ENCODE measurements at places on chromosomes 2 and 18.
A peak's percentile ranks its signal among the peaks of the same experiment; 100 is the strongest.

- no peak for DNase-seq
Measured at GRCh38 chr2:202718614-202719013, 83.8 kb downstream of the FAM117B start.

- no peak for DNase-seq
Measured at GRCh38 chr2:60818272-60818671, 62.2 kb downstream of the PAPOLG start.

- DNase-seq = peak; percentile 38
Measured at GRCh38 chr18:63444580-63444979, 22.3 kb upstream of the VPS4B start.

DNA sequence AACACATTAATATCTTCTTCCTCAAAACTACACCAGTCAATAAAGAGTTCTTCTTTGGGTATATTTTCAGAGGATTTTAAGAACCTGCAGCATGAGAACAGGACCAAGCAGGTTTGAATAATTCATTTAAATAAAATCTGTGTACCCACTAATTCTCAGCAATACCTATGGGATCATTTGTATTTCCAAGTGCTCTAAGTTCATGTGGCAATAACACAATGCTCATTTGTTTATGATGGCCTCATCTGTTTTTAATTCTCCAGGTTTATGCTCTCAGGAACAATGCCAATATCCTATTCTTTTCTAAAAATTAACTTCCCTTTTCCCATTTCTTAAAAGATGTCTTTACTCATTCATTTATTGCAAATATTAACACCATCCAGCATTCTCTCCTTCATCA, 264.7 kb downstream of the METTL4 start:
- DNase-seq = no peak

DNA sequence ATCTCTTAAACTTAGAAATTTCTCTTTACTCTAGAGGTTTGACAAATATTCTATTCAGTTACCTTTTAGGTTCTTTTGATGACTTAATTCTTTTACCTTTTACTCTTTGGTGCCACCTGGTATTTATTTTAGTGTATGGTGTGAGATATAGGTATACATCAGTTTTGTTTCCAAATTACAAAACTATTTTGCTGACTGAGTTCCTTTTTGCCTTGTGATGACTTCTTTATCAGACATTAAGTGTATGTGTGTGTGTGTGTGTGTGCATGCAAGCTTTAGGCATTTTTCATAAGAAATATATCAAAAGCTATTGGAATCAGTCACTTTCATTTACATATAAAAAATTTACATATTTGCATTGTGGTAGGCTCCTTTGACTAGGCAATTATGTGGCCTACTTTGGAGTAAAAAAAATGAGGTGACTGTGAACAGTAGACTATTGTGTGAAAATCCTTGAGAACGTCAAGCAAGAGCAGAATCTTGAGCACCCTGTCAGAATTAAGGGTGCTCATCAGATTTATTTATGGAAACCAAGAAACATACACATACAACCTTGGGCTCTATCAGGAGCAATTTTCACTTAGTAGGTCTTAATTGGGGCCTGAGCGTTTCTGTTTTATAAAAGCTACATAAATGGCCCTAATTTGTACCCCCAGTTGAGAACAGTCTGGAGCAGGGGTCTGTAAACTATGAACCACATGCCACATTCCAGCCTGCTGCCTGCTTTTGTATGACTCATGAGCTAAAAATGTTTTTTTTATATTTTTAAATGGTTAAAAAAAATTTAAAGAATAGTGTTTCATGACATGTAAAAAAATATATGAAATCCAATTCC, 415.9 kb downstream of the SLC4A3 start:
- DNase-seq = no peak

GRCh38 chr2:201452058-201452921, 750 bp downstream of the STRADB start:
- no peak for DNase-seq

GRCh38 chr2:80815259-80815658, 510.7 kb upstream of the LRRTM1 start:
- no peak for DNase-seq

DNA sequence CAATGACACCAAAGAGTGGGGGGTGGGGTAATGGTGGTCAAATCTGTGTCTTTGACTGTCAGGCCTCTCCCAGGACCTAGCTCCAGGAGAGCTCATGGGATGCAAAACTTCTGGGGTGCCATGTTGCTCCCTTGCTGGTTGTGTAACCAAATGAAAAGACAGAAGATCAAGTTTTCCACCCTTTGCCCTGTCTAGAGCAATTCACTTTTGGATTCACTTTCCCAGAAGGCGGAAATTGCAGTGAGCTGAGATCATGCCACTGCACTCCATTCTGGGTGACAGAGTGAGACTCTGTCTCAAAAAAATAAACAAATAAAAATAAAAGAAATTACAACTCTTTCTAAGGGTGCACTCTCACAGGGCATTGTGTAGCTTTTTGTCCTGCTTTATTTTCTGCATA, 34.9 kb upstream of the PLA2R1 start:
- no peak for DNase-seq

- no peak for DNase-seq
Measured at GRCh38 chr18:52242711-52243110, 97.3 kb upstream of the DCC start.

- no peak for DNase-seq
Measured at GRCh38 chr2:219523031-219523671, 8.9 kb downstream of the ASIC4 start.

DNA sequence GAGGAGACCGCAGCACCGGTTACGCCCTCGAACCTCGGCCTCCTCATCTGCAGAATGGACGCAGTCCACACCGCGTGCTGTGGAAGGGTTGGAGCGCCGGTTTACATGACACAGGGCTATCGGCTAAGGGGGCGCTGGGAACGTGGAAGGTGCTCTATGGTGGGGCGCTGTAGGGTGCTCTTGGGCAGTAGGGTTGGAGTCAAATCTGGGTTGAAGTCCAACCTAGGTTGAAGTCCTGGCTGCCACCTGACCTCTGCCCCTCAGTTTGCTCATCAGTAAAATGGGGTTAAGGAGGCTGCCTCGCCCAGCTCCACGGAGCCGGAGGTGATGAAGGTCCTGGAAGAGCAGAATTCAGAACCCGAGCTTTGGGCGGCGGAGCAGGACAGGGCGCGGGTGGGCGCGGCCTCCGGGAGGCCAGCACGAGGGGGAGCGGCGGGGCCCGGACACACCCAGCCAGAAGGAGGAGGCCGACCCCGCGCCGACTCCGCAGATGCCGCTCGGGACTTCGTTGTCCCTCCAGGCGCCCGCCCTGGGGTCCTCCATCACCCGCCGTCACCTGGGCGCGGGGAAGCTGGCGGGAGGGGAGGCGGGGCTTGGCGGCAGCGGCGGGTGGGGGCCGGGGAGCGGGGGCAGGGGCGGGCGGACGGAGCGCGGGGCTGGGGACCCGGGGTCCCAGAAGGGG, 558 bp upstream of the GAREM2 start:
- DNase-seq = no peak

- DNase-seq = no peak
Measured at GRCh38 chr2:144201126-144201525, 318.8 kb downstream of the ZEB2 start.

GRCh38 chr2:162226836-162227235, 16.4 kb downstream of the FAP start:
- no peak for DNase-seq

DNA sequence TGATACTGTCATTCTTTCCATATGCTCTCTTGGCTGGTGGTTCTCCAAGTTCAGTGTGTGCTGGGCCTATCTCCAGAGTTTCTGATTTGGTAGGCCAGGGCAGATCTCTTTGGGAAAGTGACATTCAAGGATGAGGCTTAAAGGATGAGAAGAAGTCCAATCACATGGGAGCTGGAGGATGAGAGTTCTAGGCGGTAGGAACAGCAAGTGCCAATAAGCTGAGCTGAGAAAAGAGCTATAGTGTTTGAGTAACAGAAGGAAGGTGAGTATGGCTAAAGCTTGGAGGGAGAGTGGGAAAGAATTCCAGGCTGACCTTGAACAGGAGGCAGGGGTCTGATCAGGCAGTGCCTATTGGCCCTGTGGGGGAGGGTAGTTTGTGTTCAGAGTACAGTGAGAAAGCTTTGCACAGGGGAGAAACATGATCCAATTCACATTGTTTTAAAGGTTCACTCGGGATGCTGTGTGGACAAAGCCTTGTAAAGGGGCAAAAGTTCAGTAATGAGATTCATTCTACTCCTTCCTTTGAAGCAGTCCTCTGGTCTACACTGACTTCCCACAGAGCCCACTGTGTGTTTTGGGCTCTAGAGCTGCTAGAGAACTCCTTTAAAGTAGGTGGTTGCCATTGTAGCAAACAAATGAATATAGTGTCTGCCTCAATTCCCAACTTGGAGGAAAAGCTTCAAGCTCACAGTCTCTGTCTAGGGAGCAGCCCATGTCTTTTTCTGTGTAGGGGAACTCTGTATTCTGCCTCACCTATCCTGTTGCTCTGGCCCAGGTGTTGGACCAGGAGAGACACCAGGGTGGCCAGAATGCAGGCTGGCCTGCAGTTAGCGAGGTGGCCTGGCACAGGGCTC, 81.8 kb downstream of the FASTKD2 start:
- peak; percentile 39 for DNase-seq

- DNase-seq = no peak
Measured at GRCh38 chr2:74659462-74659861, 5.4 kb downstream of the SEMA4F start.

DNA sequence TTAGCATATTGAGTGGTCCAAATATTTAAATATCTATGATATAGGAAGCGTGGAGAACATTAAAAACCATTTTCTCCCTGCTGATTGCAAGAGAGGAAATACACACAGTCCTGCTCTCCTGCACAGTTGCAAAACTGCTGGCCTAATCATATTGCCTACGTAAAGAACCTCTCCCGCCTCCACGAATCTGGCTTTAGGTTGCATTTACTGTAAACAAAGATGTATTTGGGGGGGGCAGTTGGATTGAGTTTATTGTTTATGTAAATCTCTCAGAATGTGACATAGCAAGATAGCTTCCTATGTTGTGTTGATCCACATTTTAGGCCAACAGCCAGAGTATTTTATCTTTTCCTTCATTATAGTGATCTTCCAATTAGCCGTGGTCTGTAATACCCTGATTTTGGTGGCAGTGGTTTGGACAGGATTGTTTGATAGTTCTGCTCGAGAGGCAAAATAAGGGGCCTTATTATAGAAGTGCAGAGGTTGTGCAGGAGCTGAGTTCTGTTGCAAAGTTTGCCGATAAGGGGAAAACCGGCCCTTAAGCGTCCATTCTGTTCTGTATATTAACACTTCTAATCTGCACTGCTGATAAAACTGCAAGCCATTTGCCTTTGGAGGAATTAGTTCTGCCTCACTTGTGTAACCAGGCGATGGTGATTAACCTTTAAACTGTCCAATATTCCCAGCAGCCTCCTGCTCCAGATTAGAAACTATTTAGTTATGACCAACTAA, 101.6 kb upstream of the SIX3 start:
- DNase-seq = no peak

DNA sequence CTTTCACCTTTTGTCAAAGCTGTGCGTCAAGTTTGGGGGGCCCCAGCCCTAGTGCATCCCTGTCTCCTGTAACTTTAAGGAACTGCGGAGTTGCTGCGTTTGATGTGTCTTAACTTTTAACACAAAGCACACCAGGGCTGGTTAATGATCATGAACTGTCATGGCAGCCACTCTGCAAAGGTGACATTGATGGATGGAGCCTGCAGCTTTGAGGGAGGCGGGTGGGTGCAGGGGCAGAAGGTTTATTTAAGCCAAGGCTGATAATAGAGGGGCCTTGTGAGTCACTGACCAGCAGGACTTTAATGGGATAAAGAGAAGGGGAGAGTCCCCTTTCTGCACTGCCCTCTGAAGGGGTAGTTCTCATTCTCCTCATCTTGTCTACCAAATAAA, 190.2 kb upstream of the GATA6 start:
- no peak for DNase-seq

DNA sequence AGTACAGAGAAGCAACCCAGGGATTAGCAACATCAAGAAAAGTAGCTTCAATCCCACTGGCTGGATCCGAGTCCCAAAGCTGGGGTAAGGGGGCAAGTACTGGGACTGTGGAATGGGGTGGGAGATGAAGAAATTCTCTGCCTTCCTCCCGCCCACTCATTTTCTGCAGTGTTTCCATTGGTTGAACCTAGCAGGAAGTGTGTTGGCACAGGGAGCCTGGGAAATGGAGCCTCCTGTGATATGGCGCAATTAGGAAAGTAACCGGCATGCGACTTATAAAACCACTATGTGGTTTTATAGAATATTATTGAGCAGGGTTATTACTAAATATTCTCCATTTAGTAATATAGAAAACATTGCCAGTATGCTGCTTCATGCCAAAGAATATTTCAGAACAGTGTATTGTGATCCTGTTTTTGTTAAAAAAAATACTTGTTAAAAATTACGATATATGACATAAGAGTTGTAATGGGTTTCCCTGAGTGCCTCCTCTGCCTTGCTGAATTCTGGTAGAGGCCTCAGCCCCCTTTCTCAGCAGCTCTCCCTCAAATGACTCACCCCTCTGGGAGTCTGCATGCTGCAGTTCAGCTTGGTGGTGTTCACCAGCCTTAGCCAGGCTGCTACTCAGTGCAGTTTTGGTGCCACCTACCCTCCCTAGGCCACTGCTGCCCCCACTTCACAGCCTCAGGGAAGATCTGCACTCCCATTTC, 60.5 kb downstream of the HK2 start:
- no peak for DNase-seq

DNA sequence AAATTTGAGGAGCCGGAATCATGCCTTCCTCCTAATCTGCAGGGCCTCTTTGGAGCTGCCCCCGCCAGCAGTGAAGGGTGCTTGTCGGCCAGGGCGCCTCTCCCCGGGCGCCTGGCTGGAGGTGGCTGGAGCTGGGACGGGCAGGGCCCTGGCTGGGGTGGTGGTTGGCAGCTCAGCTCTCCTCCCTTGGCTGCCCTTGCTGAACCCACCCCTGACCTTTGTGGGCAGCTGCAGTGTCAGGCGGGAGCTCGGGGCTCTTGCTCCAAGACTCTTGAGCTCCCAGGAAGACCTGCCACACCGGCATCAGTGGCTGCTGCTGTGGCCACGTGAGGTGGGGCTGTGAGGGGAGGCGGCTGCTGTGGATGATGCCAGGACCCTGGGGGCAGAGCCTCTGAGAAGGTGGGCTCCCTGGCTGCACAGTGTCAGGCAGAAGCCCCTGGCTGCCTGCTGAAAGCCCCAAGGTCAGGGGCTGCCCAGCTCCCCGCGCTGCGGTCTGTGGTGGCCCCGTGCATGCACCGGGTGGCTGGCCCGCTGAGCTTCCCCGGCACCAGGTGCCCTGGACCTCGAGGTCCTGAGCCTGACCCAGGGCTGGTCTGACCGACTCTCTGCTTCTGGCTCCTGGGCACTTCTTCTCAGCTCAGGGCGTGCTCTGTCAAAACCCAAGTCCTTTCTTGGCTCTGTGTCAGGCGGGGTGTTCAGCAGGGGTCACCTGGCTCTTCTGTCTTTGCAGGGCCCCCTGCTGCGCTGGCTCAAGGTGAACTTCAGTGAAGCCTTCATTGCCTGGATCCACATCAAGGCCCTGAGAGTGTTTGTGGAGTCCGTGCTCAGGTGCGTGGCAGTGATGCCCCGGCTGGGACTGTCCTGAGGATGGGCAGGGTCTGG, 34.5 kb downstream of the PDIA6 start:
- no peak for DNase-seq

- DNase-seq = peak; percentile 6
Measured at GRCh38 chr2:26606847-26607190, 34.3 kb downstream of the CIB4 start.

- peak; percentile 31 for DNase-seq
Measured at GRCh38 chr2:189613077-189613636, 32.6 kb upstream of the SLC40A1 start.

Data from femur (tissue), 1 donor.